Stimulated activated CD4-positive, alpha-beta T cell treated with anti-CD3 and anti-CD28 coated beads, Interleukin-4, amount 100 ng/mL, for 24 hours (primary cell): ENCODE measurements at places on chromosomes 16 and 17.
A peak's percentile ranks its signal among the peaks of the same experiment; 100 is the strongest.

- no peak for DNase-seq
These were observed 68.3 kb upstream of the BCAR1 start for GRCh38 chr16:75319513-75320411.

GRCh38 chr17:49603238-49603637, 27.6 kb downstream of the NXPH3 start:
- DNase-seq, result no peak

- no peak for DNase-seq
These were observed 714 bp downstream of the SPATA33 start for GRCh38 chr16:89658221-89658879.

- no peak for DNase-seq
These were observed 3.0 kb downstream of the CDH1 start for GRCh38 chr16:68739964-68740627.

- DNase-seq, result peak; percentile 55
These were observed 6.1 kb downstream of the IL21R start for GRCh38 chr16:27408012-27408601.

GRCh38 chr17:50476545-50477315, 1.9 kb upstream of the RSAD1 start:
- DNase-seq, result no peak

DNA sequence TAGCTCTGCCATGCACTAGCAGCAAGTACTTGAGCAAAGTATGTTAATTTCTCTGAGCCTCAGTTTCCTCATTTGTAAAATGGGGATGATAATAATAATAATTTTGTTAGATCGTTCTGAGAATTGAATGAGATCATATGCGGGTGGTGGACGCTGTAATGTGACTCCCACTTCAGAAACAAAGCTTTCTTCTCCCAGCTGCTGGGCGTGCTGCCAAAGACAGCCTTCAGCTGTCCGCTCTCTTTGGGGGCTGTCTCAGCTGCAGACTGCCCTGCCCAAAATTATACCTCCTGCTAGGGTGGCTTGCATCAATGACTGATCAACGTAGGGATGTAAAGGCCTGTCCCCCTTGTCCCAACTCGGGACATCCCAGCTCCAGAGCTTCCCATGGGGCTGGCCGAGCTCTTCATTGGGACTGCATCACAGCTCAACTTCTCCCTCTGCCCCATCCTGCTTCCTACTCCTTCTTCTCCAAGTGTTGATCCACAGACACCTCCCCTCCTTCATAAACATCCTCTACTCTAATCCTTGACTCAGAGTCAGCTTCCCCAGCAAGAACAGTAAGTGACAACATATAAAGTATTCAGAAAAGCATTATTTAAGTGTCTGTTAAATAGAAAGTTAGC, 30.7 kb upstream of the CDH5 start:
- no peak for DNase-seq

DNA sequence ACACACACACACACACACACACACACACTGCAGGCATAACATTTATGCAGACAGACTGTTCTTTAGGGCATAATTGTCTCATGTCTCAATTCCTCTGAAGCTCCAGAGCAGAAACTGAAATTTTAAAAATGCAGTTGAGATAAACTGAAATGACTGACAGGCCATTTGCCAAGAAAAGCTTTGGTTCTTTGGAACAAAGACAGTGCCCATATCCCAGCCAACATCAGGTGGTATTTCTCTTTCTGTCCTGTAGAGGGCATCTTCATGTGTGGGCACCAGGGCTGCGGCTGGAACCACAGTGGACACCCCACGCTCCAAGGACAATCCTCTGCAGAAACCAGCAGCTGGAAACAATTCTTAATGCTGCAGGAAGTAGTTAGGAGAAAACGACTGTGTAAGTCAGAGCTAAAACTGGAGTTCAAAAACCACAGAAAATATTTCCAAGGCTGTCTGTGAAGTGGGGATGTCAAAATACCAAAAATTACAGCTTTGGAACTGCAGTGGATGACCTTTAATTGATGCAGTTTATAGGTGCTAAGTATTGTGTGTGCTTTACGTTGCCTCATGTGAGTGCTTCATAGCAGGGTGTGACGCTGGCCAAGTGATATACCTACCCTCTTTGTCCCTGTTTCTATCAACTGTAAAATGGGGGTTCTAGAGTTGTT, 10.6 kb upstream of the MEFV start:
- DNase-seq, result no peak

DNA sequence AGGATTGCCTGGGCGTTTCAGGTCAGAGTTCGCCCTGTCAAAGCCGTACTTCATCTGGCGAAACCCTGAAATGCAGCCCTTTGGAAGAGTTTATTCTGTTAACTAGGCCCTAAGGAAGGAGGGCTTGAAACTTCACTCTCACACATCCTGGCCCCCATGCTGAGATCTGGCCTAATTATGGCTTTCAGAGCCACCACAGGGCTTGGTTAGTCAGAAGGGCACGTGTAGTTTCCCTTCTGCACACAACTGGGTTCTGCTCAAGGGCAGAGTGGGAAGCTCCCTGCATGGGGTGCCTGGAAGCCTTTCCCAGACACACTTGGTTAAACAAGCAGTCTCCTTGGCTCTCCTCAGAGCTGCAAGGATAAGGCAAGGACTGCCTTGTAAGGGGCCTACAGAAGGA, 397.3 kb downstream of the SHISA9 start:
- no peak for DNase-seq

DNA sequence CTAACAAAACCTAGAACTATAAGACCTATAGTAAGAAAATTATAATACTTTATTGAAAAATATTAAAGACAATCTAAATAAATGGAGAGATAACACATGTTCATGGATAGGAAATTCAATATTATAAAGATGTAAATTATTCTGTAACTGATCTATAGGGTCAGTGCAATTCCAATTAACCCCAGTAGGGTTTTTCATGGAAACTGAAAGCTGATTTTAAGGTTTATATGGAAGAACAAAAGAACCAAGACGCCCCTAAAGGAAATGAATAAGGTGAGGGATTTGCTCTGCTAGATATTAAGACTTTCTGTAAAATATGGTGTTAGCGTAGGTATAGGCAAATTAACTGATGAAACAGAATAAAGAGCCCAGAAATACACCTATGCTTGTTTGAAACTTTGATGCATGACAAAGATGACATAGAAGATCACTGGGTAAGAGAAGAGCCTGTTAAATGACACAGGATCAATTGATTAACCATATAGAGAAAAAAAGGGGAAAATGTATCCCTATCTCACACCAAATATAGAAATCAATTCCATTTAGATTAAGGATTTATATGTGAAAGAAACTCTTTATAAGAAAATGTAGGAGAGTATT, 3.0 kb downstream of the ICAM2 start:
- DNase-seq, result no peak

GRCh38 chr17:31320791-31321190, 631 bp downstream of the EVI2A start:
- DNase-seq, result no peak

DNA sequence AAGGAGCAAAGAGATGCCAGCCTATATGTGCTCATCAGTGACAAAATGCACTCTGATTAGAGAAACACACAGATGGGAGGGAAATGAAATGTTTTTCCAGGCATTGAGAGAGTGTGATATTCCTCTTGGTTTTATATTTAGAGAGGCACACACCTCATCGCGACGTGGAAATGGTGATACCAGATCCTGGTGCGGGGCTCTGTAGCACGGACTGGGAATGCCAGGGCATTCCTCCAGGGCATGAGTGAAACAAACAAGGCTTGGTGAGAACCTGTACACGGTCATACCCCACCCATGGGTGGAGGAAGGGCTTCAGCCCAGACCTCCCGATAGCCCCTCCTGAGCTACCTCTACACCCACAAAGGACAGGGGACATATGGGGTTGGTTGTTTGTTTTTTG, 280.2 kb downstream of the C16orf95 start:
- DNase-seq, result no peak

GRCh38 chr17:52378860-52379259, 220.3 kb upstream of the CA10 start:
- DNase-seq, result no peak

DNA sequence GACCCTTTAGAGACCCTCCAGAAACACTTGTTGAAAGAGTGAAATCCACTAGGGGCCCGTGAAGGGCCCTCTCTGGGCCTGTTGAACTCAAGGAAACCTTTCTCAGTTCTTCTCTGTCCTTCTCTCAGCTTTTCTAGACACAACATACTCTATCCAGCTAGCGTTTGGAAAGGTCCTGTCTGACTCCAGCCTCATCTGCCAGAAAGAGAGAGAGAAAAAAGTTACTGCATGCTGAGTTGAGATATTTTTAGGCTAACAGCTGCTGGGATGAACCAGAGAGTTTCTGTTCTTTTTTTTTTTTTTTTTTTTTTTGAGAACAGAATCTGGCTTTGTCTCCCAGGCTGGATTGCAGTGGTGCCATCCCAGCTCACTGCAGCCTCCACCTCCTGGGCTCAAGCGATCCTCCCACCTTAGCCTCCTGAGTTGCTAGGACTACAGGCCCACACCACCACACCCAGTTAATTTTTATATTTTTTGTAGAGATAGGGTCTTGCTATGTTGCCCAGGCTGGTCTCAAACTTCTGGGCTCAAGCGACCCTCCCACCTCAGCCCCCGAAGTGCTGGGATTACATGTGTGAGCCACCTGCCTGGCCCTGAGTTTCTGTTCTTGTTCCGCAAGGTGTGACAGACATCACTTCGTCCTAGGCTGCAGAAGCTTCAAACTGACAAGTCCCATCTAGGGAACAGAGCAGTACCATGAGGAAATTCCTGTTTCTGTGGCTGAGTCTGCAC, 14.9 kb upstream of the TEX2 start:
- no peak for DNase-seq

DNA sequence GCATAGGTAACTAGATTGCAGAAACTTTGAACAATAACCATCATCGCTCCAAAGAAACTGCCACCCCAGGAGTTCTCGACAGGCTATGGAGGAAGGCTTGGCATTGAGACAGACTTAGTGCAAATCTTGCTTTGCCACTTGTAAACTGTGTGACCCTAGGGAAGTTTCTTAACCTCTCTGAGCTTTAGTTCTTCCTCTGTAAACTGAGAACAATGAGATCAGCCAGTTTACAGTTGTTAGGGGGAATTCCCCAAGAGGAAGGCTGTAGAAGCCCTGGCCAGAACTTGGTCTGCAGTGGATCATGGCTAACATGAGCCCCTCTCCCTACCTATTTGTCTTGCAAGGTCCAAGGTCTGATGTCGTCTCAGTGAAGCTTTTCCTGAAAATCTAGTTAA, 78.9 kb downstream of the NT5M start:
- DNase-seq, result no peak

GRCh38 chr17:48727415-48728175, 955 bp downstream of the HOXB13 start:
- no peak for DNase-seq

DNA sequence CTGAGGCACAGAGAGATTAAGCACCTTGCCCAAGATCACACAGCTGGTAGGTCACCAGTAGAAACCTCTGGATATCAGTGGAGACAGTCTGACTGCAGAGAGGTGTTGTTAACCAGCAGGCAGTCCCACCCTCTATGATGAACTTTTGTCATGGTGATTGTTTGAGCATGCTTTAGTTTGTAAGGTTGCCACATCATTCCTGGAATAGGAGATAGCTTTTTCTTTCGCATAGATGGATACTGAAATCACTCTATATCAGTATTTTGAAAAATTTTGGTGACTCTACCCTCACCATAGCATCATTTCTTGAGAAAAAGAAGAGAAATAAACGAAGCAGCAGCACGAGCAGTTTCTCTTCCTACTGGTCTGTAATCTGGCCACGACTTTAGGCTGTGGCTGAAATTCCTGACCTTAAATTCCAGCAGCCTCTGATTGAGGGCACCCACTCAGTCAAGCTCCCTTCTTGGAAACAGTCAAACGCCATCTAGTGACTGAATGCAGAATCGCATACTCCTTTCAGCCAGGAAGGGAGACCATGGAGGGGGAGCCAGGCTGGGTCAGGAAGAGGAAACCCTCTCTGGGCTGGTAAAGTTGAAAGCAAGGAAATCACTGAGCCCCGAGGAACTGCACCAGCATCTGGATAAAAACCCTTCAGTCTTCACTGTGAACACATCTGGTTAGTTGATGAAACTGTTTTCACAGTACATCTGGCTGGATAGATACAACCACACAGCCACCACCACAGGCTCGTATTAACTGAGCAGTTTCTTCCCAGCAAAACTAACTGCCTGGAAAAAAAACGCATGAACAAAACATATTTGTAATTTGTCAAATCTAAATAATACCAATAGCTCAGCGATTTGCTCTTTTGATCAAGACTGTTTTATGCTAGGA, 108.5 kb upstream of the XYLT1 start:
- peak; percentile 70 for DNase-seq

DNA sequence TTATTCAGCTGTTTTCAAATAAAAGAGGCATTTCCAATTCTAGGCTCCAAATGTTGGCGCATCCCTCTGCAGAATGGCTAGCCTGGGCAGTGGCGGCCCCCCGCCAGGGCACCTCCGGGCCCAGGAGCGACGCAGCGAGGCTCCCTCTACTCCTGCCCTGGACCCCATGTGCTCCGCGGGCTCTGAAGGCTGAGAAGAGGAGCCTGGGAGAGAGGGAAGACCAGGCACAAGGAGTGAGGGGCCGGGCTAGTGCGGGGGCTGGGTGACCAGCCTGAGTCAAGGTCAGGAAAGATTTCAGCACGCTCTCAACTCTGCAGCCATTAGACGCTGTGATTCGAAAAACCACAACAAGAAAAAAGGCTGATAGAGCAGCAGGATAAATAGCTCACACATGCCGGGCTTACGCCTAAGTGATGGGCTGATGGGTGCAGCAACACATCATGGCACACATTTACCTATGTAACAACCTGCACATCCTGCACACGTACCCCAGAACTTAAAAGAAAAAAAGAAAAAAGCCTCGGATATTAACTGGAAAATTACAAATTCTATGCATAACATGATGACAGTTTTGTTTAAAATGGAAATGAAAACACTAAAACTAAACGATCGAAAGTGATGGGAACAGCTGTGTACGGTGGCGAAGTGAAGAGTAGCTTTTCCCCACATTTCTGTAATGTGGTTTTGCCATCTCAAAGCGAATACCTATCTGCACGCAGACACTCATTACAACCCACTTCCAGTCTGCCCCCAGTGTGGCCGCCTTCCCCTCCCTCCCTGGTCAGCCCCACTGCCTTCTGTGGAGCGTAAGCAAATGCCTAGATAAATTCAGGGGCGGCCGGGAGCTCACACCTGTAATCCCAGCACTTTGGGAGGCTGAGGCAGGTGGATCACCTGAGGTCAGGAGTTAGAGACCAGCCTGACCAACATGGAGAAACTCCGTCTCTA, 44.4 kb downstream of the MAP1LC3B start:
- DNase-seq, result peak; percentile 39

GRCh38 chr17:77611791-77612502, 346.6 kb upstream of the TNRC6C start:
- no peak for DNase-seq

GRCh38 chr16:35516551-35516950, 2057.1 kb downstream of the TP53TG3F start:
- DNase-seq, result no peak
